ENCODE measurements at places on chromosomes 12 and 14. TPM values are rescaled to one million over a fixed set of nuclear protein-coding genes. Genes with fewer than 3 reads are reported as not detected.

Gene FUT8
- 20.2 TPM for total RNA-seq

Gene RILPL2
- 5.4 TPM for total RNA-seq

Gene KRT75
- not detected for total RNA-seq

Gene CLEC1B
- not detected for total RNA-seq

Gene ERG28
- total RNA-seq: 6.0 TPM

Gene DHH
- total RNA-seq: 0.66 TPM

GRCh38 chr14:77868552-77869285, 68.8 kb downstream of the ADCK1 start:
- no peak for DNase-seq

DNA sequence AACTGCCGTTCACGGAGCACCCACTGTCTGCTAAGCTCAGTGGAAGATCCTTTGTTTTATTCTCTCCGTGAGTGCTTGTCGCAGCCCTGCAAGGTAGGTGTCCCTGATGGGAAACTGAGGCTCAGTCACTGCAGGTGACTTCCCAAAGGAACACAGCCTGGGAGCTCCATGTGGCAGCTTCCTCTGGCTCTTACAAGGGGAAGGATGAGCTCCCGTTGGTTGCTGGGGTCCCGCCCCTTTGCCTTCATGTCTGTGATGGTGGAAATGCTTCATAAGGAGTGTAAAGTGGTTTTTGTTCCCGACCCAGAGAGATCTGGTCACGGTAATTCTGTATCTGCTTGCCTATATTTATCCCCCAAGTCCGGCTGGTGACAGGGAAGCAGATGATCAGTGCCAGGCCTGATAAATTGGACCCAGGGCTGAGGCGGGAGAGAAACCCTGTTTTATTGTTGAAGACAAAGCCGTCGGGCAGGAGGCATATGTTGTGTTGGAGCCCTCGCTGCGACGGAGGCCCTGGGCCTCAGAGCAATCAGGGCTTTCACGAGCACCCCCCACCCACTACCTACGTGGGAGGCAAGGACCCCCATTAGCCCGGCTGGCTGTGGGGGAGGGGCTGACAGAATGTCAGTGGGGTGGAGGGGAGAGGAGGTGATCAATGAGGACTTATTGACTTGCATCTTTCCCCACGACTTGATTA, 91.9 kb downstream of the KIF26A start:
- no peak for DNase-seq

- DNase-seq: no peak
Observed at GRCh38 chr14:71301611-71302010, 394.4 kb downstream of the PCNX1 start.

DNA sequence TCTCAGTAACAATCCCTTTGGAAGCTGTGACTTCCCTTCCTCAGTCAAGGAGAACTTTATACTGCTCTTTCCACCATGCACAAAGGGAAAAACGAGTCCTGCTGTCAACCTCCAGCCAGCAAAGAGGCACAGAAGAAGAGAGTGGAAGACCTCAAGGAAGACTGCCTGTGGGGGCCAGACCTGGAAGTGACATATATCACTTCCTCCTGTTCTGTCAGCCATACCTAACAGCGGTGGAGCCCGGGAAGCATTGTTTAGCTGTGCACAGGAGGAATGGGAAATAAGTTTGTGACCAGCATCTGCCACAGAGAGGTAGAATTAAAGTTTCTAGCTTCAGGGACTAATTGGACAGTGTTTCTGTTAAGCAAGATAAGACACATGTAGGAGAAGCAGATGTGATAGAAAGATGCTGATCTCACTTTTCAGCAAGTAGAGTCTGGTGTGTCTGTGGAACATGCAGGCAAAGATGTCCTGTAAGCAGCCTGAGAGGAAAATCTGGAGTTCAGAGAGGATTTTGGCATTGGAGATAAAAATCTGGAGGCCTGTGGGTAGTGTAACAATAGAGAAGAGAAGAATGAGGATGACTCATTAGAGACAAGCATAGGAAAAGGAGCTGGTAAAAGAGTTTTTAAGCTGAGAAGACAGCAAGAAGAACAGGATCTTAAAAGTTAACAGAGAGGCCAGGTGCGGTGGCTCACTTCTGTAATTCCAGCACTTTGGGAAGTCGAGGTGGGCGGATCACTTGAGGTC, 141.6 kb upstream of the CPSF6 start:
- DNase-seq: no peak

Measured in esophagus muscularis mucosa (tissue), 4 donors.